Stimulated activated CD4-positive, alpha-beta T cell treated with anti-CD3 and anti-CD28 coated beads, Interleukin-1b, Interleukin-23, amount 100 ng/mL, for 48 hours (primary cell): ENCODE measurements at places on chromosomes 2 and 18.

GRCh38 chr2:173898178-173898668, 67.0 kb downstream of the SP3 start:
- DNase-seq, result no peak

- no peak for DNase-seq
These were observed 62.2 kb downstream of the RBMS1 start for GRCh38 chr2:160431441-160431840.

GRCh38 chr2:221448844-221449390, 123.2 kb downstream of the EPHA4 start:
- DNase-seq, result no peak

DNA sequence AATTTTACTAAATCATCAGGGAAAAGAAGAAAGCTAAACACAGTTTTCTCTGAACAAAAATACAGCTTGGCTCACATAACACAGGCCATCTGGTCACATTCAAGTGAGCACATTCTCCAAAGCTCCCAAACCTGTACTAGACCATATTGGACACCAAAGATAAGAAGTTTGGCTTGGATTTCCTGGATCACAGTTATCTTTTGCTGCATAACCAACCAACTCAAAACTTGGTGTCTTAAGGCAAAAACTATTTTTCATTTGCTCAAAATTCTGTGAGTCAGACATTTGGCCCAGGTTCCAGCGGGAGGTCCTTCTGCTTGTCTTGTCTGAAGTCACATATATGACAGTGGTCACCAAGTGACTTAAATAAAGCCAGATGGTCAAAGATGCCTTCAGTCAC, 83.2 kb downstream of the GYPC start:
- DNase-seq, result no peak

GRCh38 chr2:104772996-104773395, 80.9 kb upstream of the POU3F3 start:
- no peak for DNase-seq

DNA sequence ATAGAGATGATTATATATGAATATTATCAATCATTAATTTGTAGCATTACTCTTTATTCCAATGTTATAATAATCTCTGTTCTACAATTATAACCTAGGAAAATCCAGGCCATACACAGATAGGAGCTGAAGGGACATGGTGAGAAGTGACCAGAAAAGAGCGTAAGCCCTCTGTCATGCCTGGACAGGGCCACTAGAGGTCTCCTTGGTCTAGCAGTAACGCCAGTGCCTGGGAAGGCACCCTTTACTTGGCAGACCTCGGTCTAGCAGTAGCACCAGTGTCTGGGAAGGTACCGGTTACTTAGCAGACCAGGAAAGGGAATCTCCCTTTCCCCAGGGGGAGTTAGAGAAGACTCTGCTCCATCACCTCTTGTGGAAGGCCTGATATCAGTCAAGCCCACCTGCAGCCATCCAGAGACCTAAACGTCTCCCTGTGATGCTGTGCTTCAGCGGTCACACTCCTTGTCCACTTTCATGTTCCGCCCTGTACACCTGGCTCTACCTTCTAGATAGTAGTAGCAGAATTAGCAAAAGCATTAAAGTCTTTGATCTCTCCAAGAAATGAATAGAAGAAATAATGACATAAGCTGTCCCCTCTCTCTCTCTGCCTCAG, 447.5 kb upstream of the FSIP2 start:
- DNase-seq, result peak; percentile 11

GRCh38 chr2:146365041-146365440, 1479.8 kb upstream of the ACVR2A start:
- DNase-seq, result no peak

- DNase-seq, result no peak
These were observed 52.3 kb downstream of the ZNF521 start for GRCh38 chr18:25299426-25300300.

GRCh38 chr18:50559752-50560680, at the start of gene MAPK4:
MAPK4 (plus strand) TSS chr18:50560087; CDS start chr18:50663959, 103,872 bp downstream.
- DNase-seq, result no peak

DNA sequence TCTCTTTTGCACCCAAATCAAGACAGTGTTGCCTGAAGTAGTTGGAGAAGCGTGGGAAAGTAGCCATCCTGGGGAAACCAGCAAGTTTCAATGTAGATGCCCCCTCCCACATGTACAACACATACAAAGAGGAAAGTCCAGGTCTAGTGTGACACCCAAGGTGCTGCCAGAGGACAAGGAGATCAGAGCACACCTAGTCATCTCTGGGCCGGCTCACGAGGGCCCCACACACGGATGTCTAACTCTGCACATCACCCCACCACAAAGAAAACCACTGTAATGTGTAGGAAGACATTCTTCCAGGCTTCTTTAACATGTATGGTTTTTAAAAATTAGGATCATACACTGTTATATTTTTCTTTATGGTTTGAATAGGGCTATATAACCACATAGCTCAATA, 21.6 kb downstream of the PARD6G start:
- no peak for DNase-seq

DNA sequence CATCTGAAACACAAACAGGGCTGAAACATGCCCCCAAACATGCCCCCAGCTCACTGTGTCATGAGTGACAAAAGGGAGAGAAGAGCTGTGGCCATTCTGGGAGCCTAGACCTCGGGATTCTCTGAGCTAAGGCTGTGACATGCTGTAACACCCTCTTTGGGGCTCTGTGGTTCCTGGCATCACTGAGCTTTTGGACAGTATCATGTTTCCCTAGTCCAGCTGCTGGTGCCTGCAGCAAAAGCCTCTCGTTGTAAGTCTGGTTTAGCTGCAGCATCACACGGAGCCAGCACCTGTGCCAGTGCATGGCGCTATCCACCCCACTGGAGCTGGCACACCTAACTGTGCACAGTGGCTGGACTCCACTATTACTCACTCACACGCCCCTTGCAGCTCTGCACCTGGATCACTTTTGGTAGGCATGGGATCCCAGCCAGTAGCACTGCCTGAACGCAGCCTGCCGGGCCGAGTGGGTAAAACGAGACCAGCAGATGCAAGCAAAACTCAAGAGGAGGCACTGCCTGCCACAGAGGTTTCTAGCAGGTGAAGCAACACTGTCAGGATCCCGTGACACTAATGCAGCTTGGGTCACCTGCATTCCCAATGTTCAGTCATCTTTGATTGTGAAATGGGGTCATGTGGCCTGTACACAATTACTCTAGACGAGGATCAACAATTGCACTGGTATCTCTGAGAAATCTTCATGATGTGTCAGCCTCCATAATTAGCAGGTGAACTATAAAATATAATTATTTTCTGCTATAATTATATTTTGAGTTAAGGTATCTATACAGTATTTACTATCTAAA, 547.2 kb downstream of the ZNF804A start:
- DNase-seq, result no peak
